Epithelial cell of proximal tubule (primary cell): ENCODE measurements at places on chromosomes 11 and 22. TPM values are rescaled to one million over a fixed set of nuclear protein-coding genes. Genes with fewer than 3 reads are reported as not detected.

NF2 gene
- total RNA-seq, result 140 and 153 TPM in 2 replicates

KDELR3 gene
- total RNA-seq, result 23.4 and 27.1 TPM in 2 replicates

RAB36 gene
- total RNA-seq, result 3.4 and 3.5 TPM in 2 replicates

BTG4 gene
- 0.22 TPM in 1 of 2 replicates, not detected in the other for total RNA-seq

OR8B2 gene
- not detected in 2 replicates for total RNA-seq

ZNF215 gene
- total RNA-seq, result 2.8 and 5.6 TPM in 2 replicates

DGCR6L gene
- 56.9 and 65.2 TPM in 2 replicates for total RNA-seq

DNA sequence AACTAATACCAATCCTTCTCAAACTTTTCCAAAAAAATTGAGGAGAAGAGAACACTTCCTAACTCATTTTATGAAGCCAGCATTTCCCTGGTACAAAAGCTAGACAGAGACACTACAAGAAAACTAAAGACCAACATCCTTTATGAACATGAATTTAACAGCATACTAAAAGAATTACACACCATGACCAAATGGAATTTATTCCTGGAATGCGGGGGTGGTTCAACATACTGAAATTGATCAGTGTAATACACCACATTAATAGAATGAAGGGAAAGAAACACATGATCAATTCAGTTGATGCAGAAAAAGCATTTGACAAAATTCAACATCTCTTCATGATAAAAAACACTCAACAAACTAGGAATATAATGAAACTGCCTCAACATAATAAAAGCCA lies 148.1 kb downstream of the WNT7B start:
- DNase-seq, result no peak

GRCh38 chr11:45765836-45766235 lies 39.1 kb upstream of the SLC35C1 start:
- DNase-seq, result no peak

GRCh38 chr11:102545701-102546100 lies 15.2 kb upstream of the MMP7 start:
- no peak for DNase-seq

GRCh38 chr11:44205836-44206235 lies 104.1 kb downstream of the ALX4 start:
- DNase-seq, result no peak

- DNase-seq, result no peak
Measured at GRCh38 chr11:119368121-119369034, 13.1 kb downstream of the USP2 start.

DNA sequence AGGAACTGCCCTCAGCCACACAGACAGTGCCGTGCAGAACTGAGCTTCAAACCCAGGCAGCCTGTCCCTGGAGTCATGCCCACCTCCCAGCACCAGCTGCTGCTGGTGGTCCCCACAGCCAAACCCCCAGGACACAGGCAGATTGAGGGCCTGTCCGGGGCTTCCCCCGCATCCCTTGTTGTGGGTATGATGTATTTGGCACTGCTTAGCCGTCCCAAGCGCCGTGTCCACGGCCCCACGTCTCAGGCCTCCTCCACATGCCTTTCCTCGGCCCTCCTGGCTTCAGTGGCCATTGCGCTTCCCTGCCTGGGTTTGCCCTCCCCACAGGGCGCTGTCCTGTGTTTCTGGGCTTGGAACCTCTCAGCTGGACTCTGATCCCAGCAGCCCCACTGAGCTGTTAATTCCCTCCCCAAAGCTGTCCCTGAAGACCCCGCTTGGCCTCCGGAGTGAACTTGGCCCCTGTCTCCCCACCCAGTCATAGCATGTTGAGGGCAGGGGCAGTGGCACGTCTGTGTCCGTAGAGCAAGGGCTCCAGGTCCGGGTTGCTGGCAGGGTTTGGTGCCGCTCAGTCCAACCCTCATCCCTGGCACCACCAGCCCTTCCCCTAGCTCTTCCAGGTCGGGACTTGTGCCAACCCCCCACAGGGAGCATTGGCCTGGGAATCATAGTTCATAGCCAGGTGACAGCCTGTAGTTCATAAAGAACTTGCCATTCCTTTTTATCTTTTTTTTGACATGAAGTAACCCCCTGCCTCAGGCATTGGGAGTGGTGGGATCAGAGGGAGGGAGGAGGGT lies 34.5 kb upstream of the TEF start:
- no peak for DNase-seq

- DNase-seq, result peak; percentile 89
Measured at GRCh38 chr11:104390651-104391050, 226.7 kb upstream of the PDGFD start.

GRCh38 chr22:40678493-40679248 lies 613 bp upstream of the MCHR1 start:
- DNase-seq, result no peak

DNA sequence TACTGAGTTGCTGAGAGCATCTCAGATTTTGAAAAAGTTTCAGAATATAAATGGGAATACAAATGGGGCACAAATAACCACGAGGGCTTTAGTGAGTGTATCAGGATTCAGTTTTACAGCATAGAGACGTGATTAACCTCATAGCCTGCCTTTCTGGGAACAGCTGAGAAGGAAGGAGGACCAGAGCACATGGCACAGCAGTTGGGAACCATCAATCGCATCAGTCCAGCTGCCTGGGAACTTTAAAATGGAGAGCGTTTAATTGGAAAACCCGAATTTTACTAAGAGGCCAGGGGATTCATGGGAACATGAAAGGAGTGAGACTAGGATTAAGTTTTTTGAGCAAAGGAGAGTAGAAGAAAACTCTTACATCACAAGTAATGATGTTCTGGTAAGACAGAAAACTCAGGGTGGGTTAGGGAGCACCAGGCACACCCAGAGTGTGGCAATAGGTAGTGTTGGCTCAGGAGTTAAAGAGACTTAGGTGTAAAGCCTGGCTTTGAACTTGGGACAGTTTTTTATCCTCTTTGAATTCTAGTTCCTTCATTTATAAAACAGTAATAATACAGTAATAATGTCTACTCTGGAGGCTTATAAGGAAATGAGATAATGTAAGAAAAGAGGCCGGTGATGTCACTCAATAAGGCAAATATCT lies 40.2 kb downstream of the FZD4 start:
- DNase-seq, result no peak

DNA sequence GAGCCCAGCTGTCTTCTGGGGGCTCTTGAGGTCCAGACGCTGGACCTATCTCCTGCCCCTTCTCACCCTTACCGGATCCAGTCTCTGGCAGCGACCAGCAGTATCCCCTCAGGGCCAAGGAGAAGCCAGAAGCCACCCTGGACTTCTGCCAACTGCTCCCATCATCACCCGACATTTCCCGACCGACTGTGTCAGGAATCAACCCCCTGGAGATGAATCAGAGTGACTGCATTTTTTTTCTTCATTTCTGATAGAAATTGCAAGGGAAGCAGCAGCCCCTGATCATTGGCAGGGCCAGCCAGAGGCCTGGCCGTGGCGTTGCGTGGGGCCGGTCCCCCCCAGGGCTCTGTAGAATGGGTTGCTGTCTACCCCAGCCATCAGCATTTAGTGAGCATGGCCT lies 5.2 kb upstream of the LIF start:
- no peak for DNase-seq

- no peak for DNase-seq
Measured at GRCh38 chr11:108718466-108718865, 53.6 kb downstream of the DDX10 start.
